ENCODE measurements at places on chromosomes 6 and 20. TPM values are rescaled to one million over a fixed set of nuclear protein-coding genes. Genes with fewer than 3 reads are reported as not detected.
A peak's percentile ranks its signal among the peaks of the same experiment; 100 is the strongest.

- DNase-seq: no peak
These were observed 67.8 kb upstream of the RALGAPA2 start for GRCh38 chr20:20780127-20780824.

The HTR1E gene
- not detected for total RNA-seq

GRCh38 chr6:41900861-41901260 is 5.7 kb upstream of the USP49 start:
- DNase-seq: no peak

DNA sequence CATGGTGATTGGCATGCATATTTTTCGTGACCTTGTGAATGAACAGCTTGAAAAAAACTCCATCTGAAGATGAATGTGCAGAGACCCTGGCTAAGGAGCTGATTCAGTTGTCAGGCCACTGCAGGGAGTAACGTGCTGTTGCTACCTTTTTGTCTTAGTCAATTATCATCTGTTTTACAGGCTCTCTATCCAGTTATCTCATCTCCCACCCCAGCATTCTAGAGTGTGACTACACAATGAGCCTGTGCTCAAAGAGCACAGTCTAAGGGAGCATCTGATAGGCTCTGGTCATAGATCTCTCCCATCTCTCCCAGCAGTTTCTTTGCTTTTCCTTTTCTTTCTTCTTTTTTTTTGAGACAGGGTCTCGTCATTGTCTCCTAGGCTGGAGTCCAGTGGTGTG is 45.5 kb downstream of the NDRG3 start:
- DNase-seq: no peak

DNA sequence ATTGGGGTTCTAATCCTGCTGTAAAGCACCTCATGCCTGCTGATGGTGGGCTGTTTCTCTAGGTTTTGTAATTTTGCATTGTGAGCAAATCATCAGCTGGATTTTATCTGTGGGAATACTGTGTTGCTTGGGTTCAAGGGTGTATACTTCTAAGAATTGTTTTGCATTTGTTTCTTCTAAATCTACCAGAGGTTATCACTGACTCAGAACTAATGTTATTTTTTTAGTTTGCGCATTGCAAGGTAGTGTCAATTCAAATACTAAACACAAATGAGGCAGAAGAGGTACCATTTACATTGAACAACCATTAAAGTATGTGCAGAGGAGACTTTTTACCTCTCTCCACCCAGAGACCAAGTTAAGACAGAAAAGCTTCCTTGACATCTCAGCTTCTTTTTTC is 60.0 kb downstream of the CEP162 start:
- DNase-seq: no peak

DNA sequence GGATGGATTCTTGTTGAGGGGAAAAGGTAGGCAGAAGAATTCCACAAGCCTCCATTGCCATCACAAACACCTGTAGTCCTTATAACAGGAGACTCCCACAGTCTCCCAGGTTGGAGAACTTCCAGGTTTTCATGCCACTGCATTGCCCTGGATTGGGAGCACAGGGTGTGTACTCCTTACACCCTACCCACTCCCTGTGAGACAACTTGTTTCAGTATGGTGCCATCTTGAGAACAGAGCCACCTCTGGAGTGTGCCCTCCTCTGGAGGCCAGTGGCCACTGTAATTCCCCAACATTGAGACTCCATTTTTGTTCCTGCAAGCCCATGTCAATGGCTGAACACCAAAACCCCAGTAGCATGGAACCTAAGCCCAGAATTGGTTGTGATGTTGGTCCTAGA is 123.5 kb upstream of the LAMA2 start:
- DNase-seq: no peak

The FNDC1 gene
- 0.47 TPM for total RNA-seq

DNA sequence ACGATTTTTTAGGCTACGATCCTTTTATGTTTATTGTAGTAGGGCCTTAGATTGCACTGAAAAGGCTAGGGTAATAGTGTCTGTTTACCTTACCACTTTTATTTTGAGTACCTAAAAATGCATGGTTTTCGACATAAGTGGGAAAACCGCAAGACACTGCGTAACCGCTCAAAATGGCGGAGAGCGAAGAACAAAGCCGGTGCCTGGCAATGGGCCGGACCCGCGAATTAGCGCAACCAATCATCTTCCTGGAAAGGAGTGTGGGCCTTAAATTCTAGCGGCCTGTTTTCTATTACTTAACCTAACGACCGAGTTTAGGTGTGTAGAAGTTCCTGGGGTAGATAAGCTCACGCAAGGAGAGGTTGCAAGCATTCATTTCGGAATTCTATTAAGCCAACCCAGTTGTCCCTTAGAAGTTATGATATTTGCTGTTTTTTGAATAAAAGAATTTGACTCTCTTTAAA is 118.0 kb downstream of the HFE start:
- peak; percentile 88 for DNase-seq

DNA sequence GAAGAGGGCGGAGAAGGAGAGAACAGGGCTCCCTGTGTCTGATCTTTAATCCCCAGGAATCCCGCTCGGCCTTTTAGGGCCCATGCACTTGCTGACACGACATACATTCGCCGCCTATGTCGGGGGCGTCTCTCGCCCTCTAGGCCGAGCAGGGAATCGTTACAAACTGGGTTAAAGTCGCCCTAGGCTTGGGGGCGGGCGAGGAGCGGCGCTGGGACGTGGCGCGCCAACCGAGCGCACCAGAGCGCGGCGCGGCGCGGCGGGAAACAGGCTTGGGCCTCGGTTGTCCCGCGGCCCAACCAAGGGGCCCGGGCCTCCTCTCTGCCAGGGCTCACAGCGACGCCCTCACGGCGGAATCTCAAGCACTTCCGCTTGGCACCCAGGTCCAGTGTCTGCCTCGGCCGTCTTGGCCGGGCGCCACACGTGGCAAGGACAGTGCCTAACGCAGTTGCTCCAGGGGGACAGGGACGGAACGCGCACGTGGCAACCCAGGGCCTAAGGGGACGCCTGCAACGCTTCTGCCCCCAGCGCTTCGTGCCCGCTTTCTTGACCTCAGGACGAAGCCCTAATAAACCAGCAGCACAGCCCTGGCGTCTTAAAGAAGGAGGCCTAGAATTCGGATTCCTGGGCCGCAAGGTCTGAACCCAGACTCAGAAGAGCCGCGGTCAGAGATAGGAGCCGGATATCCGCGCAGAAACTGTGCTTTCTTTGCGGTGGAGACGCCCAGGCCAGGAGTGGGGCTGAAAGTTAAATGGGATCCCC is 71.5 kb downstream of the NCR2 start:
- DNase-seq: no peak

- DNase-seq: no peak
These were observed 13.5 kb upstream of the SLC22A1 start for GRCh38 chr6:160108077-160108476.

- no peak for DNase-seq
These were observed 10.6 kb downstream of the FARS2 start for GRCh38 chr6:5271926-5272325.

- DNase-seq: no peak
These were observed 94.9 kb downstream of the JARID2 start for GRCh38 chr6:15340775-15341174.
